ENCODE measurements at places on chromosomes 11 and 22.

DNA sequence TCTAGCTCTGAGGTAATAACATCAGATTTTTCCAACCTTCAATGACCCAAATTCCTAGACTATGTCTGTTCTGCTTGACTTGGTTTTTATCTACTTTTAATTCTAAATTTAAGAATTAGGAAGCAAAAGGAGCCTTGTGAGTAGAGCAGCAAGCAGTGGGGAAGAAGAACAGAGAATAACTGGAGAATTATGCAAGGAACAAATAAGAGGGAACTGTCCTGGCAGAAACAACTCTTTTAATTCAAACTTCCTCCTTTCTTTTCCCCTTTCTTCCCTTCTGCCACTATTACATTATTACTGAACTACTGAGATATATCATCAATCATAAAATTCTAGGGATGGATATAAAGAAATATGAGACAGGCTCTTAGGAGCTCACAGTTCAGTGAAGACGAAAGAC, 276.1 kb downstream of the SBF2 start:
- DNase-seq = no peak

GRCh38 chr11:64523456-64524157, 67.4 kb upstream of the SLC22A12 start:
- DNase-seq = peak; percentile 14

GRCh38 chr22:40027191-40028097, 32.7 kb downstream of the FAM83F start:
- no peak for DNase-seq

DNA sequence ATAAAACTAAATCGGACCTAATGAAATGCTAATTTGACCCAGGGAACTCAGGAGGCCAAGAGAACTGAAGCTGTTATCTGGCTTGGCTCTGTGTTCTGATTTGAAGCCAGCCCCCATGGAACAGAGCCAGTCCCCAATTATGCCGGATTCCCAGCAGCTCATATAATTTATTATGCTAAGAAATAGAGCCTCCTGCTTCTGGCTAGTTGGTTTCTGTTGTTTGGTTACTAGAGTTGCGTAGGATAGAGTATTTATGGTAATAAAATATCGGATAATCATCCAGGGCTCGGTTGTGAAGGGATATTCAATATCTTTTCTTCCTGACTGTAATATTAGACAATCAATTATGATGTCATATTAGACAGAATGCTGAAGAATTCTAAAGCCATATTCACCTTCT, 120.4 kb upstream of the TTC12 start:
- DNase-seq = peak; percentile 72

DNA sequence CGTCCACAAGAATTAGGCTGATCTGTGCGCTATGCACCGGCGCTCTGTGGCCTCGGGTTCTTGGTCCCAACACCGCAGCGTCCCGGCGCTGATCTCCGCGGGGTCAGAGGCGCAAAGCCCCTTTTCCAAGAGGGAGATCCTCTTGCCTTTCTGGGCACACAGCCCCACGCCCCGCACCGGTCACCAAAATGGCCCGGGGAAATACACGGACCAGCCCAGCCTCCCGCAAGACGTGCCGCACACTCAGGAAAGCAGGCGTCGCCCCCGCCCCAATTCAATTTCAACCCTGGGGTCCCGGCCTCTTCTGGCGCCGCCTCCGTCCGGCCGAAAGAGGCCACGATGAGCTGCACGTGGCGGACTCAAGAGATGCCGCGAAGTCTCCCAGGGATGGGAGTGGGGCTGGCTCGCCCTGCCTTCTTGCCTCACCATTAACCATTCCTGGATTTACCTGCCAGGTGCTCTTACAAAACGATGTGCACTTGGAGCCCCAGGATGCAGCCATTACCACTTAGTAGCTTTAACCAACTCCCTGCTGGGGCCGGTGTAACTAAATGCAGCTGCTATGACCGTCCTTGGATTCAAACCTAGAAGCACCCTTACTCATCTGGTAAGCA, 10.5 kb downstream of the PIWIL3 start:
- DNase-seq = no peak

- DNase-seq = no peak
These were observed 5.4 kb downstream of the TMEM123 start for GRCh38 chr11:102447193-102447592.

GRCh38 chr11:64996710-64997380, at the start of gene BATF2:
TSS of gene BATF2 (minus strand) at chr11:64996971. CDS start at chr11:64996914, 57 bp downstream.
- no peak for DNase-seq

DNA sequence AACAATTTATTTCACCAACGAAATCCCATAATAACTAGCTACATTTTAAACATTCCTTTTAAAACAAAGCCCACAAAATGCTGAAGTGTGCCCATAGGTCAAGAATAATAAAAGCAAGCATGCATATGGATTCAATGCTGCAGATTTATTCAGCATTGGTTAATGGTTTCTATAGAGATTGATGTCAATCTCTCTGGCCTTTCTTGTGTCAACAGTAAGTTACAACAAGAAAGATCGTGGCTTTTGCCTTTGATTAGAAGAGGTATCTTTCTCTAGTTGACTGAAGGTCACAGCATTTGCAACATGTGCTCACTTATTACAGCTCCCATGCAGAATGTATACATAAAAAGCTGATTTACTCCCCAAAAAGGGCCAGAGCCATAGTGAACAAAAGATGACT, 1.4 kb upstream of the SOX6 start:
- no peak for DNase-seq

DNA sequence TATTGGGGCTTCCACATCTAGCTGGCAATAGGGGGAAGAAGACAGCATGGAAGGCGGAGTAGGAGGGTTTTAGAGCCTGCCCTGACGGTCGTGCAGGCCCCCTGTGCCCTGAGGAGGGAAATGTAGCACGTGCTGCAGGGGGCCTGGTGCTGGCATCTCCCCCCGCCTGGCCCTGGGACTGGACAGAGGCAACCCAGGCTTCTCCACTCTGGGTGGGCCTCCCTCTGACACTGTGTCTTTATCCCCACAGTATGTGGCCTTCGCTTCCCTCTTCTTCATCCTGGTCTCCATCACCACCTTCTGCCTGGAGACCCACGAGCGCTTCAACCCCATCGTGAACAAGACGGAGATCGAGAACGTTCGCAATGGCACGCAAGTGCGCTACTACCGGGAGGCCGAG, 36.8 kb downstream of the KCNC1 start:
- no peak for DNase-seq

DNA sequence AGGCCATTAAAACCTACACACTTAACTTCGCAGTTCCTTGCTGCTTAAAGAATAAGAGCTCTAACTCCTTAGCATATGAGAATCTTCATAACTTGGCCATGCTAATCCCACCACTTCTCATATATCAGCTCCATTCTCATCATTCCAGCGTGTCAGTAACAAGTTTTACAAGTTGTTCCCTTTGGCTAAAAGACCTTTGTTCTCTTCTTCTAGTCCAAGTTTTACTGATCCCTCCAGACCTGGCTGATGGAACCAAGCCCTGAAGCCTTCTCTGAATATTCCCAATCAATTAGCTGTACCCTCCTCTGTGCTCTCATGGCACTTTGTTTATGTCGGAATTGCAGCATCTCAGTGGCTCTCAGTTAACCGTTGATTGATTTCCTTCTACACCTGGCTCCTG, 35.8 kb downstream of the GAB2 start:
- no peak for DNase-seq

DNA sequence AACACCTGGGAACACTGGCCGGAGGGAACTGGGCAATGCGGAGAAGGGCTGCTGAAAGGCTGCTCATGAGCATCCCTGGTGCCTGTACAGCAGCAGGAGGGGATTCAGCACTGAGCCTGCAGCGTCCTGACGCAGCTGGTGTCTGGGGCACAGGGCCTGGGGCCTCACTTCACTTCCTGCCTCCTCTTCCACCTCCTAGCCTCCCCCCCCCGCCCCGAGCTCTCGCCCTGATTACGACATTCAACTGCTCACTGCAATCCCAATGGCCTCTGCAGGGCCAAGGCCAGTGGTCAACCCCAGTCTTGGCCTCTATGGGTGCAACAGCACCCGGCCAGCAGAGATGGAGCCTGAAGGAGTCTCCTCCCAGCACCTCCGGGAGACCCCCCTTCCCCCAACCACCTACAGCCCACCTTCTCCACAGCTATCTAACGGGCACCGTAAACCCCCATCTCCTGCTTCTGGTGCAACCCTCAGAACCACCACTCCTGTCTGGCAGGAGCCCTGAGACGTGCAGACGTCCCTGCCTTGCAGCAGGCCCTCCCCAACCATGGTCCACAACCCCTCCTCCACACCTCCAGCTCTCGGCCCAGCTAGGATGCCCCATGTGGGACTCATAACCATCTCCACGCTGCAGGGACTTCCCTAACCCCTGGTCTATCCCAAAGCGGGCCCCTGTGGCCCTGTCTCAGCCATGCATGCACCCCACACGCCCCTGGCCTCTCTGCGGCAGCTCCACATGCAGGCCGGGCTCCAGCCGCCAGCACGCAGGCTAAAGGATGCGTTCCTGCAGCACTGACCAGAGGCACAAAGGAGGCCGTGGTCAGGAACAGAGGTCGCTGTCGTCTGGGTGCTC, 38.2 kb downstream of the BRD1 start:
- DNase-seq = no peak

DNA sequence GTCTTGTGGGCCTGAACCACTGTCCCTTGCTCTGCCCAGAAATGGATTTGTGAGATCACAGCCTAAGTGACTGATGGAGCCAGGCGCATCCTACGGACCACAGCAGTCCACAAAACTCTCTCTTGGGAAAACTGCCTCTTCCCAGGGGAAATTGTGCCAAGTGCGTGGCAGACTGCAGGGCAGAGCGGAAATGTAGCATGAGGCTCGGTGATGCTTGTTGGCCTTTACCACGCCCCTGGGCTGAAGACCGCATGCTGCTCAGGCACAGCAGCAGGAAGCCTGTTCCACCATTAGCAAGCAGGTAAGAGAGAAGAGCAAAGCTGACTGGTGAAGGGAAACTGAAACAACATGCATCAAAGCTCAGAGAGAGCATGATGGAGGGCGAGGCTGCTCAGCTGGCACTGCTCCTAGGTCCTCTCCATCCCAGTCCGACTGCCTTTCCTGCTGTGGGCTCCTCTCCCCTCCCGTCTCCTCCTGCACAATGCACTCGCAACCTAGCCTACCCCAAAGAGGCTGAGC, 26.5 kb upstream of the SCARF2 start:
- DNase-seq = no peak

DNA sequence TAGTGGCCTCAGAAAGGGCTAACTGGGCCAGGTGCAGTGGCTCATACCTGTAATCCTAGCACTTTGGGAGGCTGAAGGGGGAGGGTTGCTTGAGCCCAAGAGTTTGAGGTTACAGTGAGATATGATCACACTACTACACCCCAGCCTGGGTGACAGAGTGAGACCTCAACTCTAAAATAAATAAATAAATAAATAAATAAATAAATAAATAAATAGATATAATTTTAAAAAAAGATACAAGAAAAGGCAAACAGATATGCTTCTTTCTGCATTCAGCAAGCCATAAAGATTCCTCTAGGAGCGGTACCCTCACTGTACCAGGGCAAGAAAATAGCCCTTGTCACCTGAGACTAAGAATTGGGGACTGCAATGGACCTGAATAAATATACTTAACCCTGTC, 1.3 kb upstream of the RSPH14 start:
- DNase-seq = no peak

DNA sequence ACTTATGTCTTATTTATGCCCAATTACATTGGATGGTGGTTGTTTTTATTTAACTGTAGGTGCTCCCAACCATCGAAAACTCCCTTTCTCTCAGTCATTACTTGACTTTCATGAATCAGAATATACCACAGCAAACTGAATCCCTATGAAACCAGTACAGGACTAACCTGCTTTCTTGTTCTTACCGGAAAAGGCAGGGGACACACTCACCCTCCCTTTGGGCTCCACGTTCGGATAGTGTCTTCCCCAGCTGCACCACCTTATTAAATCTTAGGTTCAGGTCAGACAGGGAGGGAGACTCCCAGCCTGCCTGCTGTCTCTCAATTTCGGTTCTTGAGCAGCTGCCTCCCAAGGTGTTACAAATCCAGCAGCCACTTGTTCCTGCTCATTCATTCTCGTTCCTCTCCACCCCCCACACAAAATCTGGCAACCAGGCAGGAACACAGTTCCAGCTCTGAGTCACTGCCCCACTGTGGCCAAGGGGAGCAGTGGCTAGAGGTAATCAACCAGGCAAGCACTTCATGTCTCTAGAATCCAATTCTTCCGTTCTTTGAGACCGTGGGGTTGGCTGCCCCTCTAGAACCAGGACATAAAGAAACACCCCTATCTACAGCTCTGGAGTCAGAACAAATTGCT, 133.0 kb downstream of the PLEKHA7 start:
- no peak for DNase-seq

DNA sequence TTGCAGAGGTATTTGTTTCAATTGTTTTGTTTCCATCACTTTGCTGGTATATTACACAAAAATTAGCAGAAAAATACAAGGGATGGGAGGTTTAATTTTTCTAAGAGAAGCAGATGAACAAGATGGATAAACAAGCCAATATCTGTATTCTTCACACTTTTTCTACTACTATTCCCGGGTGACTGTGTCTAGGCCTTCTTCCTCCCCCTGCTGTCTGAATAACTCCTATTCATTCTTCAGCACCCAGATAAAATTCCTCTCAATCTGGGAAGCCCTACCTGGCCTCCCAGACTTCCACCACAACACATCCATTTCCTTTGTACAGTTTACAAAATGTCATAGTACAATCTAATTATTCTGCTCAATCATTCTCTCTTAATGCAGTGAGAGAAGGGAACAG, 666.6 kb upstream of the TENM4 start:
- no peak for DNase-seq

GRCh38 chr22:24585461-24585860, 7.4 kb downstream of the LRRC75B start:
- DNase-seq = no peak

DNA sequence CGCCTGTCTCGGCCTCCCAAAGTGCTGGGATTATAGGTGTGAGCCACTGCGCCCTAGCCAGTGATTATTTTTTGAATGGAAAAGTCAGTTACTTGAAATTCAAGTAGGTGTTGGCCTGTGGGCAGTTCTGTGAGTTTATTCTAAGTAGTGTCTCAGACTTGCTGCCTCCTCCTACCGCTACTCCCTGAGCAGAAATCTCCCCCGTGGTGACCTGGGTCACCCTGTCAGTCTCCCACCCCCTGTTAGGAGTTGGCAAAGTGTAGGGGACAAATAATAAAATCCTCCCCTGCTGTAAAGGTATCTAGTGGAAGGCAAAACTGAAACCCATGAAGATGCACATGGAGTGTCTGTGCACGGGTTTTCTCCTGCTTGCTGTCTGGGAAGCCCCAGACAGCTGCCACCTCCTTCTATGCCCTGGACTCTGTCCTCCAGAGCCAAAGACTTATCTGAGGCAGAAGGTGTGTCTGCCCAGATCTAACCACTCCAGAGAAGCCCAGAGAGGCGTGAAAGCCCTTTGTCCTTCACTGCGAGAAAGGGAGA, 26.3 kb downstream of the SNAP29 start:
- DNase-seq = no peak

DNA sequence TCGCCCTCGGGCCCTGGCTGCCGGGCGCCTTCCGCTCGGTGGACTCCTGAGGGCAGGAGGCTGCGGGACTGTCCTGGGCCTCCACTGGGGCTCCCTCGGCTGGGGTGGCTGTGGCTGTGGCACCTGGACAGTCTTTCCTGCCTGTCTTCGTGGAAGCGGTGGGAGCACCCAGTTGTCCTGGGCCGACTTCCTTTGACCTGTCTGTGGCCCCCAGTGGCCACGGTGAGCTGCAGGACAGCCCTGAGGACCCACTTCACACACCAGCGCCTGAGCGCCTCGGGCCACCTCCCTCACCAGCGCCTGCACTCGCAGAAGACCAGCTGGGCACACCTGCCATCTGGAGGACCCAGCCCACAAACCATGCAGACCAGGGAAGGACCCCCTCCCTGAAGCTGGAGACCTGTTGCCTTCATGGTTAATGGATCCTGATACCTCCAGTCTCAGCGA, 1.8 kb upstream of the EPS8L2 start:
- DNase-seq = no peak

GRCh38 chr11:12677131-12677530, 2.9 kb downstream of the TEAD1 start:
- DNase-seq = no peak
